ENCODE measurements at places on chromosomes 11 and 22.
A peak's percentile ranks its signal among the peaks of the same experiment; 100 is the strongest.

GRCh38 chr11:115391160-115391559 is 113.1 kb downstream of the CADM1 start:
- DNase-seq: no peak

- DNase-seq: no peak
Measured at GRCh38 chr11:396511-396947, 2.5 kb downstream of the PKP3 start.

DNA sequence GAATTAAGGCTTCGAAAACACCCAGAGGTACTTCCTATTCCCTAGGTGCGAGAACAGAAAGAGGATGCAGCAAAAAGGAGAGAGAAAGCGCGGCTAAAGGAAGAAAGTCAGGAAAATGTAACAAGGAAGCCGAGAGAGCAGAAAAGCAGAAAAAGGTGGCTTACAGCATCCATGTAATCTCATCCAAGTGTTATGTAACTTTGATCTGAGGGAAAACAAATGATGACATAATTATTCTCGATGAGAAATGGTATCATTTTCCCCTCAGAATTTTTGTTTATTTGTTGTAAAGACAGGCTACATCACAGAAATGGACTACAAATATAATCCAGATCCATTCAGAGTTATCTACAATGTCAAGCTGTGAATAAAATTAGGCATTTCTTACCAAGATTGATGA is 69.1 kb upstream of the APOA1 start:
- no peak for DNase-seq

- DNase-seq: no peak
Measured at GRCh38 chr11:66889960-66890359, 33.1 kb downstream of the LRFN4 start.

- no peak for DNase-seq
Measured at GRCh38 chr11:134752964-134753770, 341.1 kb upstream of the B3GAT1 start.

DNA sequence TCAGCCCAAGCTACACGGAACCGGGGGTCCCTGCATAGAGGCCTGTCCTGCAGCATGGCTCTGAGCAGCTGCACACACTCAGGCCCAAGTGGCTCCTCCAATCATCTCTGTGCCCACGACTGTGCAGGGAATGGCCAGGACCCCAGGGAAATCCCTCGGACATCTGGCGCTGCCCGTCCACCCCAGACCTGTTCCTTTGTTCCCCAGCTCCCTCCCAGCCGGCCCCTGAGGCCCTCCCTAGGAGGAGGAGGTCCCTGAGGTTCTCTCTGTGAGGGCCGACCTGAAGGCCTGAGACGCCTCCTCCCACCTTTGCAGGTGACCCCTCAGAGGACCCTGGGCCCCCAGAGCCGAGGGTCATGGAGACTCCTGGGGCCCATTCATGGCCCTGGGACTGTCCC is 1.1 kb downstream of the MLC1 start:
- no peak for DNase-seq

DNA sequence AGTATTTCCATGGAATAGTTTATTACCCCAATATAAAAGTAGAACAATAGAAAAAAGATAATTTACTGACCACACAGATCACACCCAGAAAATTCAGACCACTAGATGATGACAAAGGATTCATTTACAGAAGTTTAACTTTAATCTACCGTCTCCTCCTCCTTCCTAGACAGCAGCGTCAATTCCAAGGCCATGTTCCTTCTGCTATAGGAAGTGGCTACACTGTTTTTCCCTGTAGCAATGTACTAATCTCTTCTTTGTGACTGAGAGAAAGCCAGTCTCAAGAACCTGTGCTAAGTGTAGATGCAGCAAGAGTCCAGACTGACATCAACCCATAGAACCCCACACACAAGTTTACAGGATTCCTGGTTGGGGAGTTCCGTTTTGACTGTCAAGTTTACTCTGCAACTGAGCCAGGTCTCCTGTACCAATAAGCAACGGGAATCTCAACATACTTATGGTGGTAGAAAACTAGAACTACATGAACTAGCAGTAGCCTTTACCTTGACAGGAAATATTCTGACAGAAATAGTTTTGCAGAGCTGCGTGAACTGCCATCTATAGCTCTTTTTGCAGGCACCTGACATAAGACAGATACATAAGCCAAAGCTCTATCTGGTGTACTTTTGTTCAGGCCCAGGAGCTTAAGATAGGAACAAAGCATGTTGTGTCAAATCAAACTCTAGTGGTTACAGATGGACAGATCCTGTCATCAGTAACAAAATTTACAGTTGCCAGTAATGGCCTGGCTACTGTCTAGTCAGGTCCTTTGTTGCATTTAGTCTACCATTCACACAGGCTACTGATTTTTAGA is 42.9 kb downstream of the MRTFA start:
- no peak for DNase-seq

GRCh38 chr11:86101493-86101892 is 32.6 kb upstream of the PICALM start:
- no peak for DNase-seq

- DNase-seq: no peak
Measured at GRCh38 chr11:118311518-118311917, 7.0 kb downstream of the CD3E start.

- DNase-seq: no peak
Measured at GRCh38 chr11:75351541-75351790, at the start of gene ARRB1. Gene ARRB1, minus strand, starts transcription at chr11:75351661. Its CDS starts 54 bp downstream, at chr11:75351607.

- DNase-seq: peak; percentile 87
Measured at GRCh38 chr22:46250035-46250782, at the start of gene CDPF1. Gene CDPF1, minus strand, starts transcription at chr22:46250293. Its CDS starts 2,009 bp downstream, at chr22:46248284.

DNA sequence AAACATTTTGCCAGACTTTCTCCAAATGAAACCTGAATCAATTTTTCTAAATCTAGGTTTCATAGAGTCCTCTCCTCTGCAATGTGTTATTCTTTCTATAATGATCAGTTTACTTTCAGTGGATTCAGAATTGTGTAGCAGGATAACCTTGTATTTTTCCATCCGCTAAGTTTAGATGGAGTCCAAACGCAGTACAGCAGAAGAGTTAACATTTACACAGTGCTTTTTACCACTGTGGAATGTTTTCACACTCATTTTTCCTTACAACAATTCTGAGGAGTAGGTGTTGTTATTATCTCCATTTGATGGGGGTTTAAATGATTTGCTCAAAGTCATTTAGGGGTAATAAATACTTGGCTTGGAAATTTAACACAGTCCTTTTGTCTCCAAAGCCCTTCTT is 9.6 kb downstream of the RAG1 start:
- no peak for DNase-seq

DNA sequence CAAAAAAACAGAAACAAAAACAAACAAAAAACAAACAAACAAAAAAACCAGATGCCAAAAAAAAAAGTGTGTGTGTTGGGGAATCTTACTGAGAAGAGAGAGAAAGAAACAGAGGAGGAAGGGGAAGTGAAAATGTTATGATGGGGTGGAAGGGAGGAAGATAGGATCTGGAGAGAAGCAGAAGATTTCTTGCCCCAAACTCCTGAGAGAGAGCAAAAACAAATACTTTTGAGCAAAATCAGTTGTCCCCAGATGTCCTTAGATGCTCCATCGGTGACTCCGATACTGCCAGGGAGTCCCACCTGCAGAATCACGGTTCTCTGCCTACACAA is 19.9 kb upstream of the GRAMD1B start:
- DNase-seq: no peak

DNA sequence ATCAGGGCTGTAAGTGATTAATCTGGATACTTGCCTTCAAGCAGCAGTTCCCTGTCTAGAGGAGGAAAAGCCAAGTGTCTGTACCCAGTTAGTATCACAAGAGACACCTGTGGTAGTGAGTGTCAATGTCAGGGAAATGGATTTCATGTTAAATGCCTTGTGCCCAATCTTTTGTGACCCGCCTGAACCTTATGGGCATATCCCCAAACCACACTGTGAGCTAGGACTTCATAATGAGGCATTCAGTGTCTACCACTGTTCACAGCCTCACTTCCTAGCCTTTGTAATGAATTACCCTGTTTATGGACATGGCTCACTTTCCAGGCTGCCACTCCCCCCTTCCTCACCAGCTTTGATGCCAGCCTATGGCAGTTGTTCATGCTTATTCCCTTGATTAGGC is 125.1 kb downstream of the TRIM44 start:
- DNase-seq: no peak

DNA sequence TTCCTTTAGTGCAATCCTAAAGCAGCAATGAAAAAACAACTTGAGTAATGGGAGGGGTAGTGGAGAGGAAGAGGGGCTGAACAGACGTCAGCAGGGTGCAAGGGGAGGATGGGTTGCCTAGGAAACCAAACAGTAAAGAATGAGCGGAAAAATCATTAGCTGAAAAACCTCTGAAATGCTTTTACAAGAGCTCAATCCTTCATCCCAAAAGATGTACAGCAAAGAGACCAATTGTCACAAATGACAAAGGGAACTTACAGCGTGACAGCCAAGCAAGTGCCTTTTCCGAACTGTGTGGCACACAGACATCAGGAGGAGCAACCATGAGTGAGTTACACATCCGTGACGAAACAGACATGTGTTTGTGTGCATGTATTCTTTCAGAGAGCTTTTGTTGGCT is 104.6 kb downstream of the SIK3 start:
- no peak for DNase-seq

- DNase-seq: no peak
Measured at GRCh38 chr11:2406451-2406850, 5.9 kb downstream of the TSSC4 start.

Data from stimulated activated CD4-positive, alpha-beta T cell treated with anti-CD3 and anti-CD28 coated beads, Interleukin-1b, Interleukin-23, amount 100 ng/mL, for 48 hours (primary cell).